Tibial nerve (tissue), 4 donors: ENCODE measurements at places on chromosomes 1 and 21.

- H3K4me1 ChIP-seq: no peaks in the 10 kb centered on the region
- no peak for DNase-seq
- no peak overlapping the region for H3K27ac ChIP-seq
- H3K36me3 ChIP-seq: no peaks in the 10 kb centered on the region
- H3K27me3 ChIP-seq: no peaks in the 10 kb centered on the region
- H3K4me3 ChIP-seq: no peak overlapping the region
Measured at GRCh38 chr1:35243691-35244090, 24.8 kb upstream of the ZMYM4 start.

GRCh38 chr21:30714946-30715345 is 3.6 kb downstream of the KRTAP21-3 start:
- H3K36me3 ChIP-seq: no peaks in the 10 kb centered on the region
- no peak overlapping the region for H3K27ac ChIP-seq
- H3K4me1 ChIP-seq: no peaks in the 10 kb centered on the region
- H3K27me3 ChIP-seq: no peaks in the 10 kb centered on the region
- DNase-seq: no peak

DNA sequence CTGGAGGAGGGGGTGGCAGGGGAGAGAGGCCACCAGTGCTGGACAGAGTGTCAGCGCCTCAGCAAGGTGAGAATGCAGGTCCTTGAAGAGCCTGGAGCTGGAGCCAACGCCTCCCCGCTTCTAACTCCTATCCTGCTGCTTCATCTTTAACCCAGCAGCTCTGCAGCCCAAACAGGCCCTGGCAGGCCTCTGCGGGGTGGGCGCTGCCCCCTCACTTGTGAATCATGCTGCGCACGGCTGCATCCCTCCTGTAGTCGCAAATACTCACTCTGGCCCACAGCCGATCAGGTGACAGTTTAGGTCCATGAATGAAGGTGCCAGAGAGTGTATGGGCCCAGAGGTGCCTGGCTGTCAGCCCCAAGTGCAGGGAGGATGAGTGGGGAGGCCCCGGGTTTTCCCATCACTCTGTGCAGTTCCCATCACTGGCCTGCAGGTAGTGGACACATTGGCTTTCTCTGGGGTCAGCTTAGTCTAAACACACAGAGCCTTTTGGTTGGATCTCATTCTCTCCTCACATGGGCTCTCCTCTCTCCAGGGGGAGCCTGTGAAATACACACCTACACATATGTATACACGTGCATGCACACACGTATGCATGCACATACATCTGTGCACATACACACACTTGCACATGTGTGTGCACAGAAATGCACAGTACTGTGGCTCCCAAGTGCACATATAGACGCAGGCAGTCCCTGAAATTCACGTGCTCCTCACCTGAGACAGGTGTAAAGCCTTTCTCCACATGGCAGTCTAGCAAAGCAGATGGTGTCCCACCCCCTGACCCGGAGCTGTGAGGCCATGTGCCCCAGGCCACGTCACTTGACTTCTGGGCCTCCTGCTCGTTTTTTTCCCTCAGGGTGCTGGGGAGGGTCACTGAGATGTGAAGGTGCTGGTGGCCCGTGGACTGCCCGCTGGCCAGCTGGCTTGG is 52.0 kb downstream of the TRIM11 start:
- no peaks in the 10 kb centered on the region for H3K27me3 ChIP-seq
- H3K4me3 ChIP-seq: no peak overlapping the region
- H3K36me3 ChIP-seq: no peaks in the 10 kb centered on the region

- no peaks in the 10 kb centered on the region for H3K4me1 ChIP-seq
- H3K27me3 ChIP-seq: no peaks in the 10 kb centered on the region
- H3K27ac ChIP-seq: no peak overlapping the region
- H3K36me3 ChIP-seq: no peaks in the 10 kb centered on the region
- no peak overlapping the region for H3K4me3 ChIP-seq
Measured at GRCh38 chr1:219812086-219812485, 116.3 kb downstream of the SLC30A10 start.

DNA sequence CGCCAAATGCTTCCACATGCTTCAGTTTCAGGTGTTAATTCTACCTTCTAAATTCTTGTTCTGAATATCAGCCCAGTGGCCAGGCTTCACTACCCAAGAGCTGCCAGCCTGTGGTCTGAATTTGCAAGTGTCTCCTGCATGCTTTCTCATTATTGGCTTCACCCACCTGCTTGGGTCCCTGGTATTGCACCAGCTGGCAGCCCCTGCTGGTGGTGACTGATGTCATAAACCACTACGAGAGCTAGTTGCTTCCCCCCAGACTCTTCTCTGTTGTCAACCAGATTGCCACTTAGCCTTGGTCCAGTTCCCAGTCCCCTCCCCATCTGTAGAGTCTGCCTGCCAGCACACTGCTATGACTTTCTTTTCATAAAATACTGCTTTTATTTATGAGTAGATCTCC is 197.7 kb upstream of the DUSP10 start:
- H3K4me1 ChIP-seq: no peaks in the 10 kb centered on the region
- DNase-seq: no peak
- H3K27ac ChIP-seq: no peak overlapping the region
- no peak overlapping the region for H3K4me3 ChIP-seq
- H3K36me3 ChIP-seq: no peaks in the 10 kb centered on the region
- H3K27me3 ChIP-seq: no peaks in the 10 kb centered on the region

DNA sequence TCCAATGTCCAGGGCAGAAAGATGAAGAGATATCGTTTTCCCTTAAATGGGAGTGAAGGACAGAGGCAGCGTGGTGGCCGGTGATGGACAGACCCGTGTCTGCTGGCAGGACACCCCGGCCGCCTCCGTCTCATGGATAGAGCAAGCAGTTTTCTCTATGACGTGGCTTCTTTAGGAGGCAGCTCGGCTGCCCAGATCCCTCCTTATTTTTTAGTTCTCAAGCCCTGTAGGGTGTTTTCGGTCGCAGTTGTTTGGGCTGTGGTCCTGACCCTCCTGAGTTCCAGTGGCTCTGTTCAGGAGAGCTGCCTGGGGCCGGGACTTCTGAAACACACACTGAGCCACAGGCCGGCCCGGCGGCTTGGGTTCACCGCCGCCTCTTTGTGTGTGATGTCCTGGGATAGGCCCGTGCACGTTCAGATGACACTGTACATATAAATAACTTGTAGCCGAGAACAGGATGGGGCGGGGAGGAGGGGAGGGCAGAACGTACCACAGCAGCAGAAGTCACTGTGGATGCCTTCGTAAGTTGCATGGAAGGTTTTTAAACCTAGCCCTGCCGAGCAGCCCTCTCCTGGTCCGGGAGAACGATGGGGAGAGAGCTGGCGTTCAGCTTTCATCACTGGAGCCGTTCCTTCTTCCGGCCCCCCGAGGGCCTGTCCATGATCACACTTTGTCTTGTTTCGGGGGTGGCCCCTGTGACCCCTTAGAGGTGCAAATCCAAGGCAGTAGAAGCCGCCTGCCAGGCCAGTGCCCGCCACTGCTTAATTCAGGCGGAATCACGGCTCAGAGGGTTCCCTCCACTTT is 65.2 kb downstream of the SIK1 start:
- no peaks in the 10 kb centered on the region for H3K27me3 ChIP-seq
- peaks cover 18% of the 10 kb centered on the region for H3K4me1 ChIP-seq
- no peaks in the 10 kb centered on the region for H3K36me3 ChIP-seq

DNA sequence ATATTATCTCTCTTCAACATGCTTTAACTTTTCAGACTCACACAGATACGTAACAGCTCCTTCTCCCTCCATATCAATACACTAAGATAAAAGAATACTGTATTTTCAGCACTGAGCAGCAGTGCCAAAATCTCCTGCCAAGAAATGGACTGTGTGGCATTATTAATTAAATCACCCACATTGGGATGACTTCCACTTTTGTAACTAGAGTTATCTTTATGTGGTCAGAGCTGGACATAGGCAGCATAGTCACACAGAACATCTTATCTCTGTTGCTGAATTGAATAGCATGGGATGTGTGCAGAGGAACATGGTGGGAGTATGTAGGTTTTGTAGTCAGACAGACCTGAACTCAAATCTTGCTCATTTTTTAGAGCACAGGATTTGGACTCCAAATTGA is 41.4 kb upstream of the CACYBP start:
- H3K27ac ChIP-seq: no peak overlapping the region
- no peak for DNase-seq
- no peak overlapping the region for H3K4me3 ChIP-seq
- H3K27me3 ChIP-seq: no peaks in the 10 kb centered on the region
- no peaks in the 10 kb centered on the region for H3K36me3 ChIP-seq
- no peaks in the 10 kb centered on the region for H3K4me1 ChIP-seq

GRCh38 chr1:193525917-193526710 is 339.7 kb upstream of the B3GALT2 start:
- H3K4me3 ChIP-seq: no peak overlapping the region
- H3K27ac ChIP-seq: no peak overlapping the region
- no peaks in the 10 kb centered on the region for H3K27me3 ChIP-seq
- H3K4me1 ChIP-seq: no peaks in the 10 kb centered on the region
- H3K36me3 ChIP-seq: no peaks in the 10 kb centered on the region
- DNase-seq: no peak

GRCh38 chr1:28322194-28322593 is 6.6 kb upstream of the MED18 start:
- no peaks in the 10 kb centered on the region for H3K4me1 ChIP-seq
- no peak overlapping the region for H3K4me3 ChIP-seq
- no peaks in the 10 kb centered on the region for H3K27me3 ChIP-seq
- no peak overlapping the region for H3K27ac ChIP-seq
- H3K36me3 ChIP-seq: no peaks in the 10 kb centered on the region

- no peaks in the 10 kb centered on the region for H3K36me3 ChIP-seq
- no peaks in the 10 kb centered on the region for H3K4me1 ChIP-seq
Measured at GRCh38 chr1:217274416-217274815, 356.5 kb downstream of the GPATCH2 start.

GRCh38 chr21:40294345-40294744 is 427.1 kb downstream of the PCP4 start:
- no peaks in the 10 kb centered on the region for H3K27me3 ChIP-seq
- H3K27ac ChIP-seq: no peak overlapping the region
- no peak overlapping the region for H3K4me3 ChIP-seq
- no peaks in the 10 kb centered on the region for H3K4me1 ChIP-seq

DNA sequence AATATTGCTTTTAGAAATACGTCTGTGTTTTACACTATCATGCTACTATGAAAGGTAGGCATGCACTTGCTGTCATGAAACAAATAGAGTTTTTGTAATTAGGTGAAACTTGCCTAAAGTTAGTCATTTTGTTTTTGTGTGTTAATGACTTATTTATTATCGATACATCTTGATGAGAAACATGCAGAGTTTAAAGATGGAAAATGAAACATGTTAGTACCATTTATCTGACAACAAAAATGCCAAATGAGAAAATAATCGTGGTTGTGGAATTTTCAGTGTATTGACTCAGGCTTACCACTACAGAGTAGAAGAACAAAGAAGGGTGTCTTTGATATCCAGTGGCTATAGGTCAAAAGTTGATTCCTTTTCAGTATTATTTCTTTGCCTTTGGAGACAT is 105.5 kb downstream of the NCAM2 start:
- H3K27ac ChIP-seq: no peak overlapping the region
- no peak overlapping the region for H3K4me3 ChIP-seq
- no peaks in the 10 kb centered on the region for H3K4me1 ChIP-seq
- H3K36me3 ChIP-seq: no peaks in the 10 kb centered on the region
